Stimulated activated CD4-positive, alpha-beta T cell treated with anti-CD3 and anti-CD28 coated beads, Interleukin-2, amount 100 ng/mL, for 24 hours (primary cell): ENCODE measurements at places on chromosomes 2 and 18.
A peak's percentile ranks its signal among the peaks of the same experiment; 100 is the strongest.

DNA sequence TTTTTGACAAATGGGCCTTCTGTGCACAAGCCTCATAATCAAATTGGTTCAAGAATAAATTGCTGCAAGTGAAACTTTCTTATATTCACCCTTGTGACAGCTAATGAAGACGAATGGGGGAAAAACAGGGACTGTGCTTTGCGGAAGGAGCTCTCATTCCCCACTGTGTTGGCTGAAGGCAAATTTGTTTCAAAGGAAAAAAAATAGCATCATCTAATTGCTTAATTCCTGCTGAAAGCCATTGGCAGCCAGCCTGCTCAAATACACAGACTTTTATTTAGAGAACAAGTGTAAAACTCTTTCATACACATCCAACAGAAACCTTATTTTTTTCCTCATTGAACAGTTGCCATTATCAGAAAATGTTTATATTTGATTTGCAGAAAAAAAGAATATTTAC lies 172.3 kb downstream of the ARL6IP6 start:
- DNase-seq: no peak

- DNase-seq: no peak
These were observed 138.8 kb downstream of the EVA1A start for GRCh38 chr2:75421986-75422385.

DNA sequence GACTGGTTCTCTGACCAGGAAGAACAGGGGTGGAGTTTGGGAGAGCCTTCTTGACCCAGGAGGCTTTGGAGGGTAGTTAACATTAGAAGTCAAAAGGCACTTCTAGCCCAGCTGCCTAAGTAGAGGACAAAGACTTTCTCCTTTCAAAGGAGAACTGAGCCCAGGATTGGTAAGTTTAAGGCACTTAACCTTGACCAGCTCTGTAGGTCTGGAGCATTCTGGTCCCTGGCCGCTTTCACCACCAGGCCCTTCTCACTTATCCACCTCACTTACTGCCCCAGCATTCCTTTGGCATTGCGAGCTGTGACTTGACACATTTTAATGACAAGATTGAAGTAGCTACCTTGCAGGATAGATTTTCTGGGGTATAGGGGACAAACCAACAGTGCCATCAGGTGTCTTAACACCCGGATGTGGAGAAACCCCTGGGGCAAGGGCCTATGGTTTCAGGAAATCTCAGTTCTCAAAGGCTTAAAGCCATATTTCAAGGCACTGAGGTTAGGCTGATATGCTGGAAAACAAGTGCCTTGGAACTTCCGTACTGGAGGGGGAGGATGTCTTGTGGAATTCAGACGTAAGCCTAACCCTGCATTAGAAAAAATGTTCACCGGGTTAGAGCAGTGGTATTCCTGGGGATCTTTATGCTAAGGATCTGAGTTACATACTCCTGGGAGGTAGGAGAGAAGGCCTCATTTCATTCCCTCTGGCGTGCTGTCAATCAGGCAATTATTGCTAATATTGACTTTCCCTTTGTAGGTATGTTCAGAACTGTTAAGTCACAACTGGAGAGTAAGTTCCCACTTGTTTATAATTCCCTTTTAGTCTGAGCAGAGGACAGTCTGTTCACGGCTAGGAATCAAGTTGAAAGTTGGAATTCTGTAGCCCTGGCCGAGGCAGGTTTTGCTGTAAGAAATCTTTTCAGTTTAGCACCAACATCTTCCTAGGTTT lies 4.3 kb downstream of the C2orf68 start:
- DNase-seq: no peak

- DNase-seq: no peak
These were observed 36.5 kb upstream of the B4GALT6 start for GRCh38 chr18:31720867-31721266.

- no peak for DNase-seq
These were observed 2.8 kb upstream of the BBS5 start for GRCh38 chr2:169476459-169476858.

DNA sequence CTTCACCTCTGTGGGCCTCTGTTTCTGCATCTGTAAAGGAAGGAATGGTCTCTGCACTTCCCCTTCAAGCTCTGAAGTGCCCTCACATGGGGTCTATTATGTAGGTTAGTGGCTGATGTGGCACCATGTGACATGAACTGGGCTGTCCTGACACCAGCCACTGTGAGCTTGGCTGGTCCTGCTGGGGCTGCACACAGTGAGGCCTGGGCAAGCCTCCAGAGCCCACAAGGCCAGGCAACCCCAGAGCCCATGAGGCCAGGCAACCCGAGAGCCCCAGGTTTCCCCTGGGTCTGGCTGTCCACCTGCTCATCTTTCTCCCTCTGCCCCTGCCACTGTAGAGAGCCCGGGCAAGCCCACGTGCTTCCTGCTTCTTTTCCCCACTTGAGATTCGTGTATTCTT lies 150.1 kb upstream of the SMAD2 start:
- no peak for DNase-seq

DNA sequence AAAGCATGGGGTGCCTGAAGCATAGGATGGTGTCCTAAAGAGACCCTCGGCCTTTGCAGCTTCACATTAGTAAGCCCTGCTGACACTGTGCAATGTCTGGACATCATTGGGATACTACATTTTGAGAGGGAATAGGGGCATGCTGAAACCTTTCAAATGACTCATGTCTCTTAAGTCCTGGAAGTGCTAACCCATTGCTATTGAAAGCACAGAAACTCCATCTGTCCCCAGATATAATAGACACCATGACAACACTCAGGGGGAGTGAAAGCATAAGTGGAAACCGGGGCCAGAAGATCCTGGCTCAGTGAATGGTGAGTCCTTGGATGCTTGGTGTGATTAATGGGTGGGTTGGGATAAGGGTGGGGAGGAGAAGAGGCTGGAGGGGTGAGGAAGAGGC lies 595.5 kb upstream of the ID2 start:
- DNase-seq: no peak

- DNase-seq: no peak
These were observed 9.0 kb upstream of the CDK15 start for GRCh38 chr2:201797175-201797840.

DNA sequence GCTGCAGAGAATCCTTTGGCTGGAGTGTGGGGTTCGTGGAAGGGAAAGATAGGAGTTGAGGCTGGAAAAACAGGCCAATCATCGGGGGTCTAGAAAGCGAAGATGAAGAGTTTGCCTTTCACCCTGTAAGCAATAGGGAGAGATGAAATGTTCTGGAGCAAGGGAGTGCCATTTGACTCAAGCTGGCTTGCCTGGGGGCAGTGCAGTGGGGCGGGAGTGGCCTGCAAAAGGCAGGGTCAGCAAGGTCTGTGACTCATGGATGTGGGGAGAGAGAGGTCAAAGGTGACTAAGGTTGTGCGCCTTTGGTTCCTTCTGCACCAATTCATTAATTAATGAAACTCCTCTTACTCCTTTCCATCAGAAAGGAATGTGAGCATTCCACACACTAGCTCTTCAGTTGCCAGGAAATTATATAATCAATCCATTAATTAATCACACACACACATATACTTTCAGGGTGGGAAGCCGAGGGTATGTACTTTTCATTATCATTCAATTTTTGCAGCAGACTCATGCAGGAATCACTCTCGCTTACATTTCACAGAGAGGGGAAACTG lies 227.6 kb downstream of the MYCN start:
- DNase-seq: no peak

GRCh38 chr2:190979906-190980629 lies 33.9 kb downstream of the STAT1 start:
- DNase-seq: no peak

DNA sequence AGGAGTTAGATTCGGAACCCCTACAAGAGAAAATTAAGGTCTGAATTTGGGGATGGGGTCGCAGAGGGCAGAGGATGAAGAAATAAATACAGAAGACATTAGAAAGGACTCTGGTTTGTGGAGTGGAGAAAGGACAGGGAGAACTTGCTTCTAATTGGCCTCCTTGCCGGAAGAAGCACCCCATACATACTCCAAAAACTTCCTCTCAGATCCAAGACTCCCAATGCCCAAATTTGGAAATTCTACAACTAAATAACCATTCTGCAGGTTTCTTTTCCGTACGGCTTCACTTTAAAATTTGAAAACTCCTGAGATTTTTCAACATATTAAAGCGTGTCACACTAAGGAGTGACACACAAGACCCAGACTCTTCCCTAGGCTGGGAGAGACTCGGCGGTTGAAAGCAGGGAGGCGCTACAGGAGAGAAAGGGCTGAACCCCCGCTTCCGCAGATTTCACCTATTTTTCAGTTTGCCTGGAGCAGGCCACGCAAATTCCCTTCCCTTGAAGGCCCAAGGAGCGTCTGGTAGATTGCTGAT lies 478 bp downstream of the CLHC1 start:
- DNase-seq: no peak

- DNase-seq: no peak
These were observed 43.0 kb downstream of the FIGN start for GRCh38 chr2:163692611-163693482.

DNA sequence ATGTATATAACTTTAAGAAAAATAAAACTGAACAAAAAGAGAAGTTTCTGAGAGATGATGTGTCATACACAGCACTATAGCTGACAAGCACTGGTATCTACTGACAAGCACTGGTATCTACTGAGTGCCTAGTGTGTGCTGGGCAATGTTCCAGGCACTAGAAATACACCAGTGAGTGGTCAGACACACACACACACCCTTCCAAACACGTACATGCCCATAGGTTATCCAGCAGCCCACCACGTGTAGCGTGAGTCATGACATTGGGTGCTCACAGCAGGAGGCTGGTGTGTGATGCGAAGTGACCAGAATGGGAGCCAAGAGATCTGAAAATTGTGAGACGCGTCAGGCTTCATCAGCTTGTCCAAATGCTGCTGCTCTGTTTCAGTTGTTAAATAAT lies 12.2 kb upstream of the GNAL start:
- DNase-seq: no peak

DNA sequence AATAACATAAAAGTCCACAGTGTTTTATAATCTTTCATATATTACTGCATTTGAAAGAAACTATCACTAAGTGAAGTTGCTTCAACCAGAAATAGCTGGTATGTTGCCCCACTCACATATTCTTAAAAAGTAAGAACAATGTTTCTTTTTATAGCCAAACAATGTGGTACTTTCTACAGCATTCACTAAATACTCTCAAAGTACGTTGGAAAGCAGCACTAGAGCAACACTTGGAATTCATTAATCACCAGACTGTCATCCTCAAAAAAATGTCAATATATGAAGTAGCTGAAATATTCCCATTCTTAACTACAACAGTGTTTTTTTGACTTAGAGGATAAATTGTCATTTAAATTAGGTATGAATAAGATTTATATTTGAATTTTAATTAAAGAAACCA lies 32.8 kb downstream of the COBLL1 start:
- DNase-seq: no peak

DNA sequence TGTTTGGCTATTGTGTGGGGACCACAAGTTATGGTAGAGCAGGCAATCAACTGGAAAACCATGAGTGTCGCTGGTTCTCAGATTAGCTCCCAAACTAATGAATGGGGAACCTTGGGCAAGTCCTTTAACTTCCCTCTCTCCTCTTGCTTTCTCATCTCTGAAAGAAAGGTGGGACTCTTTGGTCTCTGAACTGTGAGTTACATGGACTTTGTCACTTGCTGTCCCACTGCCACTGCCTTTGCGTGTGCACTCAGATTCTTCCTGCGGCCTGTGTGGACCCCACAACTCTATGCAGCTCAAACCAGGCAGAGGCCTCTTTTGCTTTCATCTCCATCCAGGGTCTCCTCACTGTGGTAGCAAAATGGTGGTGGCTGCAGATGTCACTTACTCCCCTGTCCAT lies 86.7 kb downstream of the RNF144A start:
- DNase-seq: no peak

DNA sequence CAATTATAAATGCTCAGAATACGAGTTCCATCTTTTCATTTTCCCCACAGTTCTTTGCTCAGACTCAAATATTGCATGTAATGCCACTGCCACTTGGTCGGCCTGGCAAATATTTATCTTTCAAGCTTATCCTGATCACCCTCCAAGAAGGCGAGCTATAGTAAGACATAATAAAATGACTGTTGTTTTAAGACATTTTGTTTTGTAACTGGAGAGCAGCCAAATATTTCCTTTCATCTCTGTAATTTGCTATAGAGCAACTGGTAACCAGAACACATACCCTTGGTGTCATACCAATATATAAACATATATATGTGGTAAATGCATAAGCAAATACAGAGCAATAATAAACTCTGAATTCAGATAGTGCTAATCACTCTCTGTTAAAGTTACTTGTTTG lies 7.3 kb upstream of the ATL2 start:
- no peak for DNase-seq

DNA sequence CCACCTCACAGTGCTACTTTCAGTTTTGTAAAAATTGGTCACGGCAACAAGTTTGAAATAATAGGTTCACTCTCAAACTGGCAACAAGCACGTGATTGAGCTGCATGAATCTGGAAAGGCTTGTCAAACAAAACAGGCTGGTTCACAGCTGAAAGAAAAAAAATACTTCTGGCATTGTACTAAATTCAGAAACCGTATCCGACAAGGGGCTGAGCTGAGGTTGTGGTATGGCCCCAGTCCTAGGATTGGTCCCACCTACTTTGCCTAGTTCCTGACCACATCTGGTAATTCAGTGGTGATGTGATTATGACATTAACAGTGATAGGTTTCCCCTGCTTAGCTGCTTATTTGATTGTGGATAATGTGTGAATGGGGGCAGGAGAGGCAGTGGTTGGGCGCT lies 326.5 kb upstream of the THUMPD2 start:
- DNase-seq: no peak

- no peak for DNase-seq
These were observed 56.7 kb downstream of the SF3B1 start for GRCh38 chr2:197378086-197378485.

DNA sequence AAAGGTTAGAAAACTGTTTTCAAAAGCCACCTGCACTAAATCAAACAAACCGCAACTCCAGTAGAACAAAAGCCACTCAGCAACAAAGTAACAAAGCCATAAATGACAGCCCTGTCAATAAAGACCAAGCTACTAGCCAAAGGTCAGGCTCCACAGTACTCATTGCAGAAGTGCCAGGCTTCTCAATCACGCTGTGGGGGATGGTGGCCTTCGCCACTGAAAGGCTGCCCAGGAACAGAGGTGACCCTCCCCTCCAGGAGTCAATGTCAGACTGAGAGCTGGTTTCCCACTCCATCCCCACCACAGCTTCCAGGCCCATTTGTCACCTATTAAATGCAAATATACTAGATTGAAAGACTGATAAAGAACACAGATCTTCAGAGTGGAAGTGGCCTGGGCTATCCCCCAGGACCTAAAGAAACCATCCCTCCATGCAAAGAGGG lies 5.9 kb downstream of the ATP8B1 start:
- no peak for DNase-seq

- no peak for DNase-seq
These were observed 3.4 kb downstream of the SDC1 start for GRCh38 chr2:20221555-20221973.

DNA sequence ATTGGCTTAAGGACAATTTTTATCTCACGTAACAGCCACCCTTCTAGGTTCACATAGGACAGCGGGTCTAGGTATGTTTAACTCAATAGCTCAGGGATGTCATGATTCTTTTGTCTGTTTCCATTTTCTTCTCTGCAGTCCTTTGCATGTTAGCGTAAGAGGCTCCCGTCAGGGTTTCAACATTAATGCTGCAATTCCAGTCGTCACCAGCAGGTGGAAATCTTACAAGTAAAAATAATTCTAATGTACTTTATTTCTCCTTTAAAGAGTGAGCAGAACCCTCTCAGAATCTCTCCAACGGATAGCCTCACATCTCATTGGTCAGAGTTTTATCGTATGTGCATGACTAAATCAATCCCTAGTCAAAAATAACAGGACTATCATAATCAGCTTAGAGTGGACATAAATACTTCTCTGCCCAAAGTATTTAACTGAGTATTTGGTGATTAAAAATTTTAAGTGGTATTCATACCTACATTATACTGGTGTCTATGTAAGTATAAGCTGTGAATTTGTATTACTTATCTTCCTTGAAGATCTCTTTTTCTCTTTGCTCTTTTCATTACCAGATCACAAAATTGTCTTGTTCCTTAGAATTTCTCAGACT lies 487.2 kb upstream of the GCFC2 start:
- peak; percentile 50 for DNase-seq
